Activated T-cell treated with anti-CD3 and anti-CD28 coated beads, Interleukin-2, amount 50 U/mL, for 72 hours (primary cell): ENCODE measurements at places on chromosomes 2 and 18. TPM values are rescaled to one million over a fixed set of nuclear protein-coding genes. Genes with fewer than 3 reads are reported as not detected.

- H3K27ac ChIP-seq = no peak overlapping the region
- H3K4me3 ChIP-seq = no peak overlapping the region
- H3K27me3 ChIP-seq = peaks cover 28% of the 10 kb centered on the region
- no peak for DNase-seq
- no peaks in the 10 kb centered on the region for H3K36me3 ChIP-seq
Measured at GRCh38 chr18:45202061-45202460, 413.2 kb upstream of the SLC14A2 start.

DNA sequence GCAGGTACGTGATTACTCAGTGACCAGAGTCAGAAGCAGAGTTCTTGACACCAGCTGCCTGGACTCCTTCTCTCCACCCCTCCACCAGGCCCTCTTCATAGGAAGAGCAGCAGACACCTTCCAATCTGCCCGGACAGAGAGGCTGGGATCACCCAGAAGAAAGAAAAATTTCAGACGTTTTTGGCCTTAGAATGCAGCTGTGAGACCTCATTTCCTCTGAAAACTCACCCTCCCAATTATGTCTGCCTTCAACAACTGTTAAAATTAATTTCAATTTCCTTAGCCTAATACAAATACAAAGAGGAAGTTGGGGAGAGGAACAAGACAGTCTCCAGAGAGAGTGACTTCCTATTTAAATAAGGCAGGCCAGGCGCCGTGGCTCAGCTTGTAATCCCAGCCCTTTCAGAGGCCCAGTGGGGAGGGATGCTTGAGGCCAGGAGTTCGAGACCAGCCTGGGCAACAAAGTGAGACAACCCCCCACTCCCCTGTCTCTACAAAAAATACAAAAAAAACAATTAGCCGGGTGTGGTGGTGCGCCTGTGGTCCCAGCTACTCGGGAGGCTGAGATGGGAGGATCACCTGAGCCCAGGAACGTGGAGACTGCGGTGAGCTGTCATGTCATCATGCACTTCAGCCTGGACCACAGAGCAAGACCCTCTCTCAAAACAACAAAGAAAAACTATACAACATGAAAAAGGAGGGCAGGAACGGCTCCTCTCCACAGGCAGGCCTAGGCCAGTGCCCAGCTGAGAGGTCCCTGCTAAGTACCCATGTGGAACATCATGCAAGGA is 1.6 kb downstream of the SLC66A2 start:
- H3K27ac ChIP-seq = peak overlapping the region; percentile 80
- peaks cover 3% of the 10 kb centered on the region for H3K36me3 ChIP-seq
- H3K27me3 ChIP-seq = no peaks in the 10 kb centered on the region
- no peak for DNase-seq

- H3K4me3 ChIP-seq = no peak overlapping the region
- H3K4me1 ChIP-seq = peaks cover 10% of the 10 kb centered on the region
- peaks cover 24% of the 10 kb centered on the region for H3K36me3 ChIP-seq
Measured at GRCh38 chr2:86541334-86541733, 21.9 kb downstream of the CHMP3 start.

GRCh38 chr2:236910781-236911495 is 174.8 kb upstream of the COPS8 start:
- peaks cover 3% of the 10 kb centered on the region for H3K27me3 ChIP-seq
- no peak for DNase-seq
- H3K4me3 ChIP-seq = no peak overlapping the region

DNA sequence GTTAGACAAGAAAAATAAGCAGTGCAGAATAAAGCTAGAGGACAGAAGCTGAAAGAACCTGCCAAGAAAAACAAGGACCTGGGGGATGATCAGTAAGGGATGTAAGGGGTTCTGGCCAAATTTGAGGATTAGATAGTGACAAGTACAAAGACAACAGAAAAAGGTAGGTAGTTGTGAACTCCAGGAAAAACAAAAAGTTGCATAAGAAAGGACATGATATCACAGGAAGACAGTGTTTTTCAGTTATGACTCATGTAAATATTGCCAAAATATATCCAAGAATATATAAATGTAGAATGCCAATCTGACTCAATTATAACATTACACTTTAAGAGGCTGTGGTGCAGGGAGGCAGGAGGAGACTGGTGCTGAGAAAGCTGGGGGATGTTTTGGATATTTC is 209.8 kb upstream of the SH3BP4 start:
- no peak overlapping the region for H3K4me3 ChIP-seq
- H3K27ac ChIP-seq = no peak overlapping the region
- H3K4me1 ChIP-seq = no peaks in the 10 kb centered on the region
- H3K36me3 ChIP-seq = no peaks in the 10 kb centered on the region
- peaks cover 10% of the 10 kb centered on the region for H3K27me3 ChIP-seq

GRCh38 chr2:241935314-241935713 is 65.8 kb downstream of the RTP5 start:
- no peak overlapping the region for H3K4me3 ChIP-seq
- DNase-seq = no peak
- peaks cover 2% of the 10 kb centered on the region for H3K36me3 ChIP-seq
- H3K27me3 ChIP-seq = no peaks in the 10 kb centered on the region

ATF2 gene
- 67.0 TPM for total RNA-seq

- peaks cover 4% of the 10 kb centered on the region for H3K36me3 ChIP-seq
- H3K4me3 ChIP-seq = no peak overlapping the region
- H3K27me3 ChIP-seq = peaks cover 37% of the 10 kb centered on the region
- H3K27ac ChIP-seq = no peak overlapping the region
Measured at GRCh38 chr2:240225660-240226475, 85.4 kb upstream of the OTOS start.

GRCh38 chr2:10704034-10704594 is 14.3 kb upstream of the NOL10 start:
- no peaks in the 10 kb centered on the region for H3K36me3 ChIP-seq
- H3K27ac ChIP-seq = no peak overlapping the region
- H3K27me3 ChIP-seq = peaks cover 15% of the 10 kb centered on the region
- no peak overlapping the region for H3K4me3 ChIP-seq
- no peak for DNase-seq
- peaks cover 8% of the 10 kb centered on the region for H3K4me1 ChIP-seq

- peak; percentile 2 for DNase-seq
- H3K4me3 ChIP-seq = peak overlapping the region; percentile 44
- peaks cover 24% of the 10 kb centered on the region for H3K4me1 ChIP-seq
- H3K27ac ChIP-seq = peak overlapping the region; percentile 75
- no peaks in the 10 kb centered on the region for H3K36me3 ChIP-seq
Measured at GRCh38 chr2:143083636-143084035, 45.6 kb upstream of the ARHGAP15 start.

DNA sequence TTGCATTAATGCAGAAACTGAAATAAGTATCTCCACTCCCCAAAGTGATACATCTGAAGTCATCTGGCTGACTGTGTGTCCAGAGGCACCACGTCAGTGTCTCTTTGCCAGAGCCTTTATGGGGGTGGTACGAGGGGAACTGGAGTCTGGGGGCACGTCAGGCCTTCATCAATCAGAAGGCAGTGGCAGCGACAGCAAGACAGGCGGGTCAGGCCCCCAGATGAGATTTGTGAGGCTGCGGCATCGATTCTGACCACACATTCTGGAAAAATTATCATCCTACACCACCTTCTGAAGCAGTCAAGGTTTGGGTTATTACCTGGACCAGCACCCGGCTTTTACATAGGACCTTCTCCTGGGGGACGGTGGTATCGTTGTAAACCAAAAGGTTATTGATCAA is 223.6 kb downstream of the GBX2 start:
- H3K4me1 ChIP-seq = no peaks in the 10 kb centered on the region
- H3K27ac ChIP-seq = no peak overlapping the region
- no peak overlapping the region for H3K4me3 ChIP-seq
- no peak for DNase-seq
- H3K27me3 ChIP-seq = peaks cover 31% of the 10 kb centered on the region

SAG gene
- 0.02 TPM for total RNA-seq

- peak overlapping the region; percentile 98 for H3K27ac ChIP-seq
- DNase-seq = peak; percentile 73
- H3K4me1 ChIP-seq = peaks cover 67% of the 10 kb centered on the region
- H3K36me3 ChIP-seq = peaks cover 22% of the 10 kb centered on the region
- H3K4me3 ChIP-seq = peak overlapping the region; percentile 100
Measured at GRCh38 chr2:197498937-197499593, 575 bp downstream of the HSPD1 start.

NYAP2 gene
- total RNA-seq = not detected

DNA sequence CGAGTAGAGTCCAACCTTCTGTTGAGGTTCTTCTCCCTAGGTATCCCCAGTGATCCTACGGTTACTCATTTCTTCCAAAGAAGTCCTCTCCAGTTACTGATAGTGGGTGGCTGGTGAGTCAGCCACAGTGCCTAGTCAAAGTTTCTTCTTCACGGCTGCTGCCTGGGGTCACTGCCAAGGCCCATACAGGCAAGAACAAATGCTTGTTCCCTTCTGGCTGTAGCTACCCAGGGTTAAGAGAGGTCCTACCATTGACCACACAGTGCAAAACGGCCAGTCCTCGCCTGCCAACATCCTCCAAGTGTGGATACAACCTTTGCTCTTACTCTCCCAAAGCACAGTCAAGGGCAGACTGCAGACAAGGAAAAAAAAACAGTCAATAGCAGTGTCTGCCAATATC is 2.9 kb upstream of the PTPN4 start:
- peak; percentile 33 for DNase-seq
- H3K36me3 ChIP-seq = peaks cover 2% of the 10 kb centered on the region
- H3K4me3 ChIP-seq = no peak overlapping the region
- no peaks in the 10 kb centered on the region for H3K27me3 ChIP-seq
- no peak overlapping the region for H3K27ac ChIP-seq

DNA sequence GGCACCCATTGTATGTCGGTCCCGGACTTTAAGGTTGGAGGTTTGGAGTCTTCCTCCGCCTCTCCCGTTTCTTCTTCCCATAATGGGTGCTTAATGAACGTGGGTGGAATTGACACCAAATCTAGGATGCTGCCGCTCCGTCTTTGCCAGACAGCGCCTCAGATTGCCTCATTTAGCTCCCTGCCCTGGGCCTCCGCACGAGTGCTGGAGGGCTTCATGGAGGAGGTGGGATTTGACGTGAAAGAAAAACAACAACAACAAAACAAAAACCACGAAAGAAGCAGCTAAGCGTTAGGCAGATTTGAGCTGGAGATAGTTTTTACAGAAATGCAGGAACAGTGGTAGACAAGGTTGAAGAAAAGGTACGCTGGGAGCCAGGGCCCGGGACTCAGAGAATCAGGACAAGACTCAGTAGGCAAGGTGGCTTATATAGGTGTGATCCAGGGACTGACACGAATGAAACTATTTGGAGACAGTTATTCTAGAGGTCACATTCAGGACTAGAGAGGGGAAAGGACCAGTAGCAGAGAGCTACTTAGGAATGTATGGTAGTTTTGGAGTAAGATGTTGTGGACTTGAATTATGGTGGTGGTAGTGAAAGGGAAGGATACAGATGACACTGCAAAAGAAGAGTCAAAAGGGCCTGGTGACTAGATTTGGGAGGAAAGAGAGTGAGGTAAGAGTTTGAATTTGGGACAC is 605 bp downstream of the ZNF2 start:
- H3K4me3 ChIP-seq = peak overlapping the region; percentile 99
- H3K4me1 ChIP-seq = peaks cover 37% of the 10 kb centered on the region
- DNase-seq = no peak
- peaks cover 15% of the 10 kb centered on the region for H3K36me3 ChIP-seq
- H3K27ac ChIP-seq = peak overlapping the region; percentile 93

FZD7 gene
- total RNA-seq = 1.1 TPM

GRCh38 chr2:214810671-214811070 is 1.2 kb upstream of the BARD1 start:
- H3K4me1 ChIP-seq = peaks cover 32% of the 10 kb centered on the region
- no peaks in the 10 kb centered on the region for H3K27me3 ChIP-seq
- H3K4me3 ChIP-seq = peak overlapping the region; percentile 97
- DNase-seq = peak; percentile 2
- peaks cover 3% of the 10 kb centered on the region for H3K36me3 ChIP-seq

- no peak overlapping the region for H3K4me3 ChIP-seq
- H3K27me3 ChIP-seq = no peaks in the 10 kb centered on the region
- H3K27ac ChIP-seq = no peak overlapping the region
- no peaks in the 10 kb centered on the region for H3K36me3 ChIP-seq
Measured at GRCh38 chr2:57855212-57855611, 191.4 kb upstream of the VRK2 start.

ZNF892 gene
- total RNA-seq = 4.1 TPM
